ENCODE measurements at places on chromosomes 11 and 22.
A peak's percentile ranks its signal among the peaks of the same experiment; 100 is the strongest.

GRCh38 chr11:71530602-71531001 is 3.5 kb downstream of the KRTAP5-7 start:
- no peak for DNase-seq

GRCh38 chr11:64241241-64241490 is 271 bp downstream of the FKBP2 start:
- DNase-seq, result peak; percentile 99

DNA sequence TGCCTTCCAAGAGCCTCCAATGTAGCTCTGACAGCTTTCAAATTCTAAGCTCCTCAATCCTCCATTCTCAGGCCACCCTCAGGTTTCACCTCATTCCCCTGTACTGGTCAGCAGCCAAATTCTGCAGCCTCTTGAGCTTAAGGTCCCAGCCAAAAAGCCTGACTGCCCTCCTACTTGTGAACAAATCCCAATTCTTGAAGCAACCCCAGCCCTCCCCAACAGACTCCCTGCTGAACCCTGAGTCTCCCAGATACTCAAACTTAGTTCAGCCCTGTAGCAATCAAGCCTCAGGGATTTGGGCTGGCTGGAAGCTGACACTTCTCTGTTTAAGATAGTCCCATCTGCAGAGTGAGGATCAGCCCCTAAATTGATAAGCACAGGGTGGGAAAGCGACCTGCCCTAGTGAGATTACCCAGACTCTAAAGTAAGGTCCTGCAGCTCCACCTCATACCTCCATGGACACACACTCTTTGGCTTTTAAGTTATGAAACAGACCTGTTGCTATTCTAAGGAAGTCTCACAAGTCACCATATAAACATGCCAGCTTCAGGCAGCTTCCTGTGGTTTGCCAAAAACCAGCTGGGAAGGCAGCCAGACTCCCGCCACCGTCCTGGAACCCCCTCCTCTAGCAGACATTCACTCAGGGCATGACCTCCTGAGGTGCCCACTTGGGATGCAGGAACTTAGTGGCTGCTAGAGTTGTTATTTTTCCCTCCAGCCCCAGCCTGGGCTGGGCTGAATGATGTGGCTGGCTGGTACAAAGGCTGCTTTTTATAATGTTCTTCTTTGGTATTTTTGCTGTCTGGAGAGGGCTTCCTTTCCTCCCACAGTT is 82.5 kb upstream of the PICALM start:
- peak; percentile 23 for DNase-seq

GRCh38 chr11:56923116-56923515 is 65.6 kb upstream of the OR5AK2 start:
- DNase-seq, result no peak

- DNase-seq, result peak; percentile 75
Observed at GRCh38 chr11:62786318-62787004, 741 bp upstream of the TMEM179B start.

GRCh38 chr22:25161017-25161915 is 38.4 kb upstream of the CRYBB3 start:
- DNase-seq, result no peak

GRCh38 chr11:110094298-110095285 is 1.4 kb downstream of the ZC3H12C start:
- no peak for DNase-seq

Measured in iris pigment epithelial cell (primary cell).